Neural progenitor cell (in vitro differentiated cells): ENCODE measurements at places on chromosomes 16 and 17.

- no peak for DNase-seq
Measured at GRCh38 chr17:3040882-3041281, 22.5 kb downstream of the OR1D5 start.

DNA sequence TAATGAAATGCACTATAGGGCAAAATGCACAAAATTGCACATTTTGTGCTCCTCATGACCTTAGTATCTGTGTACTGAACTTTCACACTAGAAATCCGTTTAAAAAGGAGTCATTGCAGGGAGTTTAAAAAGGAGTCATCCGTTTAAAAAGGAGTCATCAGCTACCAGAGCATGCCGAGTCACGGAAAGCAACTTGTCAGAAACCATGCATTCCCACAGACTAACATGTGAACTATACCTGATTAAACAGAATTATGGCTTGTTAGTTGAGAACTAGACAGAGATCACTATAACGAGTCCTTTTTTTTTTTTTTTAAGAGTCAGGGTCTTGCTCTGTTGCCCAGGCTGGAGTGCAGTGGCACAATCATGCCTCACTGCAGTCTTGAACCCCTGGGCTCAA is 35.9 kb downstream of the SLC6A4 start:
- DNase-seq = no peak

GRCh38 chr17:50022463-50023130 is 27.6 kb upstream of the DLX3 start:
- no peak for DNase-seq

DNA sequence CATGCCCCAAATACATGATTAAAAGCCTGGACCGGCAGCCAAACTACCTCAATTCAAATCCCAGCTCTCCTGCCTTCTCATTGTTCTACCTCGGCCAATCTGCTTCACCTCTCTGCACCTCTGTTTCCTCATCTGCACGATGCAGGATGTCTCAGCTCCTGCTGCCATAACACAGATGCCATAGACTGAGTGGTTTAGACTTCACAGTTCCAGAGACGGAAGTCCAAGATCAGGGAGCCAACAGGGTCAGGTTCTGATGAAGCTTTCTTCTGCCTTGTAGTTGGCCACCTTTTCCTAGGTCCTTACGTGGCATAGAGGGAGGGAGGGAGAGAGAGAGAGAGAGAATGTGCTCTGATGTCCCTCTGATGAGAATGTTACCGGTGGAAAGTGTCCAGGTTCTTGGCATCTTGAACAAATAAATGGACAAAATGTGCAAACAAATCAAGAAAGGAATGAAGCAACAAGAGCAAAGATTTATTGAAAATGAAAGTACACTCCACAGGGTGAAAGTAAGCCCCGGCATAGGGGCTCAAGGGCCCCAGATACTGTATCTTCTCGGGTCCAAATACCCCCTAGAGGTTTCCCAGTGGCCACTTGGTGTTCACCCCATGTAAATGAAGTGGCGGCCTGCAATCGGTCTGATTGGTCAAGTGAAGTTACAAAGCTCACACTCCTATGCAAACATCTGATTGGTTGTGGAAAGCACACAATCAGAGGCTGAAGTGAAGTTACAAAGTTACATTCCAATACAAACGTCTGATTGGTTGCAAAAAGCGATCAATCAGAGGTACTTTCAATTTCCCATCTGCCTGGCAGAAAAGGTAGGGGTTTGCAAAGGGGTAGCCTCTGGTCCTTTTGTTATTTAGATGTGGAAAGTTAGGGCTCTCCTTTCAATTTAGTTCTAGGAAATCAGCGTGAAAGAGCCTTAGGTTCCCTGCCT is 43.3 kb upstream of the ZCCHC14 start:
- no peak for DNase-seq

DNA sequence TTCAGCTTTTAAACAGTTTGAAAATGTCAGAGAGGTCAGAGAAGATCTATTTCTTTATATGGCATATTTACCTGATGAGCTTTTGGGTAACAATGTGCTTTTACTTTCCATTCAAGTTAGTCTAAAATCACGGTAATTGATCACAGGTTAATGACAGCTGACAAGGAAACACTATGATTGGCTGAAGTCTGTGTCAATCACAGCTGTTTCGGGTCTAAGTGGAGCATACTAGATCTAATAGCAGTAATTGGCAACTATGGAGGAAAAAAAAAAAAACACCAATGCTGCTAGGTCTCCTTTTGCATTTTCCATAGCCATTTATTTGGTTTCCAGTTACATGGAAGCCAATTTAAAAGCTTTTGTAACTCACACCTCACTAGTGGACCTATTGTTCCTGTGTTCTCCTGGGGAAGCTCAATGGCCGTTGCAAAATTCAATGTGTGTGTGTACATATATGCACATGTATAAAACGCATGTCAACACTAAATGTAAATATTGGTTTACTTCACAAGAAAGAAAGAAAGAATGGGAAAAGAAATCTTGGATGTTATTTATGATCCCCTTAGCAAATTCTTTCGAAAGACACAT is 568.3 kb upstream of the ZFHX3 start:
- peak; percentile 43 for DNase-seq
